Progenitor cell of endocrine pancreas (in vitro differentiated cells): ENCODE measurements at places on chromosomes 11 and 22. TPM values are rescaled to one million over a fixed set of nuclear protein-coding genes. Genes with fewer than 3 reads are reported as not detected.

The PKDREJ gene
- total RNA-seq, result 0.04 TPM in 1 of 2 replicates, not detected in the other

- DNase-seq, result no peak
Measured at GRCh38 chr22:32591620-32592019, 117.0 kb downstream of the FBXO7 start.

GRCh38 chr22:39946503-39947219 is 13.5 kb upstream of the TMA7B start:
- DNase-seq, result no peak

The GRIA4 gene
- total RNA-seq, result 1.3 and 1.8 TPM in 2 replicates

DNA sequence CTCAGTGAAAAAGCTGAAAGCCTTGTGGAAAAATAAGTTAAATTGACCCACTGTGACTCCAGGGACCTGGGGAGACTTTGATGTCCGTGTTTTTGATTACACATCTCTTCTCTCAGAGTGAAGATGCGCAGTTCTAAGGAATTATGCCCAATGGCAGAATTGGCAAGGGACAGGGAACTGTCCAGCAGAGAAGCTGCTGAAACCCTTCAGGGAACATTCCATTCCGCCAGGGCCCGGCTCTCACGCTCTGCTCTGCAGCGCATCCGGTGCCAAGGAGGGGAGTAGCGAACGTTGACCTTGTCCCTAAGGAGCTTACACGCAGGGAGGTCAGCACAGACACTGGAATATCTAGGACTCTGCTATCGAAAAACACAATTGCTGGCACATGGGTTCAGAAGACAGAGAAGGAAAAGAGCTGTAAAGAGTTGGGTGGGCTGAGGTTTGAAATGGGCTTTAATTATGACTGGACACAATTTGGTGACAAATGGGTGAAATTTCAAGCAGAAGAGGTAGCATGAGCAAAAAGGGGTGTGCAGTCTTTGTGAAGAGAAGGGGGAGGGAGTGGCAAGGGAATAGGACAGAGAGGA is 64.5 kb upstream of the B3GAT1 start:
- peak; percentile 50 for DNase-seq

DNA sequence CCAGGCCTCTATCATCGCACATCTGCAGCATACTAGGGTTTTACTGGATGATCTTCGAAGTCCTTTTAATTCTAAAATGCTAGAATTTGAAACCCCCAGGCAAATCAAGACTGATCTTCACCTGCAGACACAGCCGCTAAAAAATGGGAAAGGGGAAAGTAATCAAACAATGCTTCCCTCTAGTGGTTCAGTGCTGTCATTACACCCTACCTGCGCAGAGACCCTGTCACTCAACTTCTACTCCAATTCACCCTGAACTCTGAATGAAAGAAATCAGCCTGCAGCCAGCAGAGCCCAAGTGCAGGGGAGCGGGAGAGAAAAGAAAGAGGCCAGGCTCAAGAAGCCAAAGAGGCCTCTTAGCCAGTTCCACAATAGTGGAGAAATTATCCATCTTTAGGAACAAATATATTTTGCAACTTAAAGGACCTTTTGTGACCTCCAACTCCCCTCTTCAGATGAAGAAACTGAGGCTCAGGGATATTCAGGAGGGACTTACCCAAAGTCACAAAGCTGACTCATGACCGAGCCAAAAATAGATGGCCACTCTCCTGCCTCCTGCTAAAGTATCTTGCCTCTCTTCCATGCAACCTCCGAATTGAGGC is 33.0 kb downstream of the SERGEF start:
- peak; percentile 22 for DNase-seq
